ENCODE measurements at places on chromosomes 13 and 19. TPM values are rescaled to one million over a fixed set of nuclear protein-coding genes. Genes with fewer than 3 reads are reported as not detected.

APC2 gene
- total RNA-seq, result 0.77 TPM

GIPC1 gene
- 14.1 TPM for total RNA-seq

LACC1 gene
- total RNA-seq, result 7.7 TPM

ZNF417 gene
- 16.1 TPM for total RNA-seq

GRK1 gene
- 0.07 TPM for total RNA-seq

SYCN gene
- not detected for total RNA-seq

DNA sequence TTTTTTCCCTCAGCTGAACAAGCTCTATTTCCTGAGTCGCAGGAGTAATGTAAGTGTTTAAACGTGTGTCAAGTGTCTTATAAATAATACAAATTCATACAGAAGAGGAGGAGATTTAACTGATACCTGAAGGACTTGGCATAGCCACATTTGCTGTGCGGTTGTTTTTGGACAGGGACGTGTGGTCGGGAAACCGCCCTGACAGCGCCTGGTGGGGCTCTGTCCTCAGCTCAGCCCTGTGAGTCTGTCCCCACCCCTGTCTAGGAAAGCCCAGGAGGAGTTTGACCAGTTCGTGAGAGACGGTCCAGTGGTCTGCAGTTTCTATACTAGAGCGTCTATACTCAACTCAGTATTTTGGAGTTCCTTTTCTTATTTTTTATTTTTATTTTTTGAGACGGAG, 16.7 kb downstream of the ZIC2 start:
- no peak overlapping the region for H3K4me3 ChIP-seq
- DNase-seq, result no peak
- H3K4me1 ChIP-seq, result no peaks in the 10 kb centered on the region
- peaks cover 50% of the 10 kb centered on the region for H3K27me3 ChIP-seq

- H3K27me3 ChIP-seq, result no peaks in the 10 kb centered on the region
- H3K36me3 ChIP-seq, result no peaks in the 10 kb centered on the region
- H3K4me3 ChIP-seq, result no peak overlapping the region
- H3K4me1 ChIP-seq, result no peaks in the 10 kb centered on the region
These were observed 22.1 kb upstream of the POMP start for GRCh38 chr13:28636677-28637317.

- no peaks in the 10 kb centered on the region for H3K36me3 ChIP-seq
- H3K4me3 ChIP-seq, result no peak overlapping the region
- no peaks in the 10 kb centered on the region for H3K4me1 ChIP-seq
- DNase-seq, result no peak
- no peaks in the 10 kb centered on the region for H3K27me3 ChIP-seq
These were observed 49.4 kb upstream of the TEX29 start for GRCh38 chr13:111270765-111271698.

DNA sequence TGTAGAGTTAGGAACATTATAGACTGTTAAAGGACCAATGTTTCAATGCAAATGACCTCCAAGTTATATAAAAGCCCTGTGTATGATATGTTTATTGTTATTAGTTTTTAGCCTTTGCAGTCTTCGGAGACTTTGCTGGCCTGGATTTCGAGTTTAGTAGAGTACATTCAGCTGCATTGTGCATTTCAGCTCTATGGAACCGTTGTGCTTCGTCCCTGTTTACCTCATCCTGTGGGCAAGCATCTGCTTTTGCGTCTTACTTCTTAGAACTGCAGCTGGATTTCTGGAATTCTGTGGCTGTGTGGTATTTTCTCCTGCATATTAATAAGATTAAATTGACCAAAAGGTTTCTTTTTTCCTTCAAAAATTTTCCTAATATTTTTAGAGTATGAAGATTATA, 138.6 kb downstream of the KCNRG start:
- no peak for DNase-seq
- no peaks in the 10 kb centered on the region for H3K36me3 ChIP-seq
- H3K27me3 ChIP-seq, result no peaks in the 10 kb centered on the region
- no peak overlapping the region for H3K4me3 ChIP-seq
- H3K4me1 ChIP-seq, result no peaks in the 10 kb centered on the region

- no peaks in the 10 kb centered on the region for H3K36me3 ChIP-seq
- no peaks in the 10 kb centered on the region for H3K27me3 ChIP-seq
- H3K27ac ChIP-seq, result no peak overlapping the region
- no peaks in the 10 kb centered on the region for H3K4me1 ChIP-seq
- no peak overlapping the region for H3K4me3 ChIP-seq
These were observed 401.3 kb downstream of the PCDH17 start for GRCh38 chr13:58032676-58033460.

DNA sequence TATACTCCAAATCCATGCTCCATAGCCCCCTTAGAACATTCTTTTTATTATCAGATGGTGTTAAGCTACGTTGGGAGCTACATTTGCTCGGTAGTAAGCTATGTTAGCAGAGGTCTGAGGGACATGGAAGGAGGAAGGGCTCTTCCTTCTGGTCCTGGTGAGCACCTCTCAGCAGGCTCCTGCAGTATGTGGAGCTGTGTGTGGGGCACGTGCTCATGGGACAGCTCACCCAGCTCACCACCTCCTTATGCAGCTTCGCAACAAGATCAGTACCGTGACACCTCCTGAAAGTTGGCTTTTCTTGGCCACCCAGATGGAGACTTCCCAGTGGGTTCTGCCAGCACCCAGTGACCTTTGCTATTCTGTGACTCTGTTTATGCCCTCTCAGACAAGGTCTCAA, 400.5 kb upstream of the SLC10A2 start:
- no peak for DNase-seq
- no peaks in the 10 kb centered on the region for H3K36me3 ChIP-seq
- H3K4me1 ChIP-seq, result no peaks in the 10 kb centered on the region

DNA sequence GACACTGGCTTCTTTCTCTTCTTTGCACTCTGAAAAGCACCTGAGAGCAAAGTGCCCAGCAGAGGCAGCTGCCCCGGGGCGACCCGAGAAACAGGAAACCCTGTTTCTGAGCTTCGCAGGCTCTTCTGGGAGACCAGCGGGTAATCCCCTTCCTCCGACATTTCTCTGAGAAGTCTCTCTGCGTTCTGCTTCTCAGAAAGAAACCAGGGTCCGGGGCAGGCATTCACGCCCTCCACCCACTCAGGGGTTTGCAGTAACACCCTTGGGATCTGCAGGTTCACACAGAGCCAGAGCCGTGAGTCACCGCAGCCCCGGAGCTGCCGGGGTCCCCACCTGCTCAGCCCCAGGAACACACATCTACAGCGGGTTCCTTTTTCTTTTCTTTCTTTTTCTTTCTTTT, 86.0 kb downstream of the GADD45B start:
- no peaks in the 10 kb centered on the region for H3K4me1 ChIP-seq
- H3K27ac ChIP-seq, result no peak overlapping the region
- H3K4me3 ChIP-seq, result no peak overlapping the region
- DNase-seq, result no peak
- H3K27me3 ChIP-seq, result no peaks in the 10 kb centered on the region

- no peak for DNase-seq
- no peak overlapping the region for H3K4me3 ChIP-seq
- H3K36me3 ChIP-seq, result no peaks in the 10 kb centered on the region
- no peaks in the 10 kb centered on the region for H3K27me3 ChIP-seq
- H3K4me1 ChIP-seq, result peaks cover 6% of the 10 kb centered on the region
These were observed 13.8 kb upstream of the EHD2 start for GRCh38 chr19:47699360-47699917.

DNA sequence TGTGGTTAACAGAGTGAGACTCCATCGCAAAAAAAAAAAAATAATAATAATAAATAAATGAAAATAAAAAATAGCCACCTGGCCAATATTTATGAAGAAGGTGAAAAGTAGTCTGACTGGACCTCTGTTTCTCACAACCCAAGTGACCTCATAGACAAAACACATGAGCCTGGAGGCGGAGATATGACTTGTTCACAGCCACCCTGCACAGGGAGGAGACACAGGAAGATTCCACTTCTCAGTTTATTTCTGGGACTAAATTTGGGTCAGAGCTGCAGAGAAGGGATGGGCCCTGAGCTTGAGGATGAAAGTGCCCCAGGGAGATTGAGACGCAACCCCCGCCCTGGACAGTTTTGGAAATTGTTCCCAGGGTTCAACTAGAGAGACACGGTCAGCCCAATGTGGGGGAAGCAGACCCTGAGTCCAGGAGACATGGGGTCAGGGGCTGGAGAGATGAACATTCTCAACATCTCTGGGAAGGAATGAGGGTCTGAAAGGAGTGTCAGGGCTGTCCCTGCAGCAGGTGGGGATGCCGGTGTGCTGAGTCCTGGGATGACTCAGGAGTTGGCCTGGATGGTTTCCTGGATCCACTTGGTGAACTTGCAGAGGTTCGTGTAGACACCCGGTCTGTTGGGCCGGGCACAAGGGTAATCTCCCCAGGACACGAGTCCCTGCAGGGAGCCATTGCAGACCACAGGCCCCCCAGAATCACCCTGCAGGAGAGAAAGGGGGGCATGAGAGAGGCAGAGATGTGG, 9.6 kb downstream of the KLK5 start:
- no peaks in the 10 kb centered on the region for H3K27me3 ChIP-seq
- no peak overlapping the region for H3K4me3 ChIP-seq
- H3K27ac ChIP-seq, result no peak overlapping the region
- H3K4me1 ChIP-seq, result no peaks in the 10 kb centered on the region

- no peaks in the 10 kb centered on the region for H3K4me1 ChIP-seq
- no peak for DNase-seq
- H3K27ac ChIP-seq, result no peak overlapping the region
- no peaks in the 10 kb centered on the region for H3K27me3 ChIP-seq
- H3K4me3 ChIP-seq, result no peak overlapping the region
- H3K36me3 ChIP-seq, result no peaks in the 10 kb centered on the region
These were observed 20.4 kb downstream of the MLLT1 start for GRCh38 chr19:6259312-6259861.
